Stimulated activated CD8-positive, alpha-beta memory T cell treated with anti-CD3 and anti-CD28 coated beads, Interleukin-15, amount 100 ng/mL, for 48 hours (primary cell): ENCODE measurements at places on chromosomes 1 and 21.

- DNase-seq = no peak
Observed at GRCh38 chr1:64090436-64090835, 113.0 kb upstream of the UBE2U start.

DNA sequence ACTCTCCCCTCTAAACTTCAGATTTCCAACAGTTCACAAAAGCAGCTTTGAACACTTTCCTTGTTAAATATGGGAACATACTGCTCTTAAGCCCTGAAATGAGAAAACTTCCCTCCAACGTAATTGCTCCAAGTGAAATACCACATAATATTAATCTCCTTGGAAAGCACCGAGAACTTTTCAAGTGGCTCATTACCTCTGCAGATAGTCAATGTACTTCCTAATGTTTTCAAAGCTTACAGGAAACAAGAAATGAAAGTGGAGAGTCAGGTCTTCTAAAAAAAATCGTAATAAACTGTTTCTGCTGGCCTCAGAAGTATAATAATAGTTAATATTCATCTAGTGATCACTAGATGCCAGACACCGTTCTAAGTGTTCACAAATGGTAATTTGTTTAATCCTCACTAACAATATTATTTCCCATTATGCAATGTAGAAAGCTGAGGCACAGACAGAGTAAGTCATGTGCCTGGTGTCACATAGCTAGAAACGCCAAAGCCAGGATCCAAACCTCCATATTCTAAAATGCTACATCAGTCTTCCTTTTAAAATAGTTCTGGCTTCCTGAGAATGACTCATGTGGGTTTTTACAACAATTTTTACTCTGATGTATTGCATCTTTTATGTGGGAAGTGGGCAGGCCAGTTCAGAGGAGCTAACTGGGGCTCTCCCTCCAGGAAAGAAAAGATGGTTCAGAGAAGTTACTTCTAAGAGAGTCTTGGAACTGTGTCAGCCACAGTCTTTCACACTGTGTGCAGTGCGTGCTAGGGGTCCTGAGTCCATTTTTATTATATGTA, 177.2 kb downstream of the PLPPR4 start:
- no peak for DNase-seq

GRCh38 chr1:117051224-117052064, 8.7 kb upstream of the TTF2 start:
- DNase-seq = no peak

GRCh38 chr1:68144856-68145255, 87.5 kb downstream of the WLS start:
- no peak for DNase-seq

DNA sequence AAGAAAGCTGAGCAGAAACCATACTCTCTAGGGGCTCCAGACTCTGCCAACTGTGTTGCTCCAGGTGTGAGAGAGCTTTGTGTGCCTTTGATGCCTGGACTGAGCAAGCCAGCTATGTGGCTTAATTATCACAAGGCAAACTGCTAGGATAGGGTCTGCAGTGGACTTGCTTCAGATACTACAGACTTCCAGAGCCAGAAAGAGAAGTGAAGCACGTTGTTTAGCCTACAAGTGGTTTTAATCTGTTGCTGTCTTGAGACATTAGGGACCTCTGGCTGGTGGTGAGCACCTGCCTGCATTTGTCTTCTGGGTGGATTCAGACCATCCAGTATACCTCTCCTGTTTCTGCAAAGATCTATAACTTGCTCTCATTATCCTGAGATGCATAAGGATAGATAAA, 353.4 kb upstream of the PLXNA2 start:
- DNase-seq = no peak

DNA sequence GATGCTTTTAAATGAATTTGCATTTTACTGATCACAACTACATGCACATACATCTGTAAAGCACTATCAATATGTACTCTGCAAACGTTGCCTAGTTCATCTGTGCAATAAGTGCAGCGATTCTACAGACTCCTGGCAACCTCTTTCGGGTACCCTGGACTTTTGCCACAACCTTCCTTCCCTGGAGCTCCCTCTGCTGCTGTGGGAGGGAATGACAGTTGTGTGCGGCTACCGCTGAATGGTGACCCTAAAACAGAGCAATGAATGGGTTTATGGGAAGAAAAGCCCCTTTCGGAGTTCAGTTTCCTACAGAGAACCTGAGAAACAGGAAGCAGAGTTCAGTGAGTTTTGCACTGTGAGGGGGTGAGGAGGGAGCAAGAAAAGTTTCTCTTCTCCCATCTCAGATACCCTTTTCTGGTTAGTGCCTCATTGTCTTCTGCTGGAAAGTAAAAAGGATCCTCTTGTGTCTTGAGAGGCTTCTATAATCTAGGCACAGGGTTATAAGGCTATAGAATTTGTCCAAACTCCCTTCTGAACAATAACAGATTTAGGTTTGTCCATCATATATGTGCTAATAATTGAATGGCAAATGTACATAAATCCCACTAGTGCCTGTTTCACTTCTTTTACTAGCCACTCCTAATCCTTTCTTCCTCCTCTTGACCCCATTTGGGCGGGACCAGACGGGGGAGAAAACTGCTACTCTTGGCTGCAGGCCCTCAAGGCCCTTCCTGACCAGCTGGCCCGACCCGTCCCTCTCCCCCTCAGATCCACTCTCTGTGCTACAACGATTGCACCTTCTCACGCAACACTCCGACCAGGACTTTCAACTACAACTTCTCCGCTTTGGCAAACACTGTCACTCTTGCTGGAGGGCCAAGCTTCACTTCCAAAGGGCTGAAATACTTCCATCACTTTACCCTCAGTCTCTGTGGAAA, 19.8 kb upstream of the SARS1 start:
- DNase-seq = no peak

DNA sequence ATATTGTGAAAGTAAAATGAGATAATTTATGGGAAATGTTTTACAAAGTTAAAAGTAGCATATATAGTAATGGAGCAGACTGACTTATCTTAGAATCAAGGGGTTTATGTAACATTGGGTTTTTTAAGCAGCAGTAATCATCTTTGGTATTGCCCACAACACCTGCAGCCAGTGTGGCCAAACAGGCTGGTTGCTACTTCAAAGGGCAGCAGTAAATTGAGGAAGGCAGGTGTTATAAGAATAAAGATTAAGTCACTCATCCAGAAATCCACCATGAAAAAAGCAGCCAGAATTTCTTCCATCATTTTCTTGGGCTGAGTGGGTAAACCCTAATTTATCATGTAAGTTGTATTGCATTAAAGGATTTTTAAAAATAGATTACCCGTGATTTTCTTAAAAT, 16.7 kb downstream of the DYNLT5 start:
- no peak for DNase-seq

DNA sequence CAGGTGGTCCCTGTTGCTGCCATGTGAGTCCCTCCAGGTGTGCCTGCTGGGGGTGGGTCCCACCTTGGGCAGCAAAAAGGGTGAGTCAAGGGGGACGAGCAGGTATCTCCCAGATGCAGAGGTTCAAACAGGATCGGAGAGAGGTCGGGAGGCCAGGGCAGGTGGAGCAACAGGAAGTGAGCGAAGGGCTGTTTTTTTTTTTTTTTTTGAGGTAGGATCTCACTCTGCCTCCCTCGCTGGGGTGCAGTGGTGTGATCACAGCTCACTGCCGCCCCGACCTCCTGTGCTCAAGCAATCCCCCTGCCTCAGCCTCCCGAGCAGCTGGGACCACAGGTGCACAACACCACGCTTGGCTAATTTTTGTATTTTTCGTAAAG, 39.4 kb downstream of the SLC2A7 start:
- DNase-seq = no peak

DNA sequence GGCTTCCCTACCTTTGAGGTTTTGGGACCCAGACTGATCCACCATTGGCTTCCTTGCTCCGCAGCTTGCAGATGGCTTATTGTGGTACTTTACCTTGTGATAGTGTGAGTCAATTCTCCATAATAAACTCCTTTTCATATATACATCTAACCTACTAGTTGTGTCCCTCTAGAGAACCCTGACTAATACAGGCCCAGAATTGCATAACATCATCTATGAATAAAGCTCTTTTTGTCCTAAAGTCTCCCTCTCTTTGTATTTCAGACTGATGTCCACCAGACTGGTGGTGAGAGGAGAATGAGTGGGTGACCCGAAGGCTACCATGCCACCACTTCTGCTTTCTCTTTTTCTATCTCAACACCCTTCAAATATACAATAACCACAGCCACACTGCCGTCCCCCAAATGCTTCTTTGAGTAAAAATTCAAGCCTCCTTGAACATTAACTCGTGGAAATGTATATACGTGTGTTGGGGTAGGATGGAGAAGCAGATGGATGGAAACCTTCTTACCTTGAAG, 265.7 kb downstream of the PTBP2 start:
- DNase-seq = no peak

DNA sequence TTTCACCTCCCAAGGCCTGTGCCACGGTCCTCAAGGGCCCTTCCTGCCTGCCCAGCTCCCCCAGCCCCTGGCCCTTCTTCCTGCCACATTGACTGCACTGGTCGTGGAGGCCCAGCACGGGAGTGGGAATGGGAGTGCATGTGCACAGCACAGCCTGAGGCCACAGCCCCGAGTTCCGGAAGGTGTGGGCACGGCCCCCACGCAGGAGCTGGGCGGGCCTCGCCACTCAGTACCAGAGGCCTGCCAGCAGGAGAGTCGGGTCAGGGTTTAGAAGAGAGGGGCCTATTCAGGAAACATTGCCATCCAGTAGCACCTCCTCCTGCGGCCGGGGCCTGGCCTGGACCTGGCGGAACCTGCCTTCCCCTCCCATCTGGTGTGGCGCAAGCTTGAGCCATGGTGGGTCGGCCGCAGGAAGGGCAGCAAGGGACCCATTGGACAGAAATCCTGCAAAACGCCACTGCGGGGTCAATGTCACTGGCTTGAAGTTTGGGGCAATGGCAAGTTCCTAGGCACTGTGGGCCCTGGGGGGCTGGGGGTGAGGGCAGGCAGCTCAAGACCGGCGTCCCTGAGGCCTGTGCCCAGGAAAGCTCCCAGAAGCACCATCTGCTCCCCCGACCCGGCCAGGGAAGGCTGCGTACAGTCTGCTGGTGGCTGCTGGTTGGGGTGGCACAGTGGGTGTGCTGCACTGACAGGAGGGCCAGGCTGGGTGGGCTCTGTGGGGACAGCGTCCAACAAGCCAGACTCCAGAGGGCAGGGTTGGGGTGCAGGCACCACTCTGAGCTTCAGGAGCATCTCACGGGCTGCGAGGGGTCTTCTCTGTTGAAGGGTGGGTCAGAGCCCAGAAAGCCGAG, 1.8 kb upstream of the TMEM52 start:
- no peak for DNase-seq

- no peak for DNase-seq
Observed at GRCh38 chr1:3369446-3370076, 84.9 kb upstream of the ARHGEF16 start.

GRCh38 chr1:25727635-25728286, 72.2 kb upstream of the SELENON start:
- no peak for DNase-seq

DNA sequence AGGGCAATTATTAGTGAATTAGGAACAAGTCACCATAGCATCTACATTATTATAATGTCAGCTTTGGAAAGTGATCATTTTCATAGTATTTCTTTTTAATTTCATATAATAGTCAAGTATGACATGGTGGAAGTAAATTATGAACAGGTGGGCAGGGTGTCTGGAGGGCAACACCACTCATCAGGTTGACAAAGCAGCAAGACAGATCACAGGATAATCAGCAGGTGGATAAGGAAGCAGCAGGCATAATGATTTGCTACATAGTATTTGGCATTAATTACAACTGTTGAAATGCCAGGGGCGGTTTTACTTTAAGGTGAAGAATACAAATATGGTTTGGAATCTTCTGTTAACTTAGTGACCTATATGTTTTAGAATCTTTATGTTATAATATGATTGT, 1342.2 kb downstream of the PLA2G4A start:
- DNase-seq = no peak

GRCh38 chr1:17121881-17122280, 2.6 kb upstream of the PADI2 start:
- no peak for DNase-seq

DNA sequence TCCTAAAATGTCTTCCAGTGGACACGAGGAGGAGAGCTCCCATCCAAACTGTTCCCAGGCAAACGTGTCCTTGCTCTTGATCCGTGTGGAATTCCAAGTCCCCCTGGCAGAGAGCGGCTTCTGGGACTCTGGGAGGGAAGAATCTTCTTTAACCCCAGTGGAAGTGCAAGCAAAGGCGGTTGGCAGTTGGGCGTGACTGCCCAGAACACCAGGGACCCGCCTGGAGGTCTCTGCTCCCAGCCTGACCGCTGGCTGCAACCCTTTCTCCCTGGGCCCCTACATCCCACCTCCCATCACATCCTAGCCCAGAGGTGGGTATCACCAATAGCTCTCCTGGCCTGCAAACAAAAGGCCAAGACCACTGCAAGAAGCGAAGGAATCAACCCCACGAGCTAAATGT, 17.8 kb downstream of the CASZ1 start:
- DNase-seq = no peak

- no peak for DNase-seq
Observed at GRCh38 chr1:6443339-6444115, 19.0 kb downstream of the ESPN start.

DNA sequence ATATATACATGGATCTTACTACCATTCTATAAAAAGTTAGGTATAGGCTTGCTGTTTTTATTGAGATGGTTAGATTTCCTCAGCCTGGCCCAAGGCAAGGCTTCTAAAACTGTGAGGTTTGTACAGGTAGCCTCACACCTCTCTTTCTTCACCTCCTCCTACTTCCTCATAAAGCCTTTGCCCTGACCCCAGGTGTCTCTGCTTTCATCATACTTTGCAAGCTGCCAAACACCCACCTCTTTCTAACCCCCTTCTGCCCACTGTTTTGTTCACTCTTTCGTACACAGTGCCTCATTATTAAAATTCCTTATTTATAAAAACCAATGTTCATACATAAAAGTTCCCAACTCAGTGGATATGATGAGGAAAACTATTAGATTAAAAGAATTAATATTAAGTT, 31.4 kb upstream of the SOAT1 start:
- DNase-seq = no peak

GRCh38 chr1:87185077-87185476, 143.6 kb upstream of the LMO4 start:
- no peak for DNase-seq

DNA sequence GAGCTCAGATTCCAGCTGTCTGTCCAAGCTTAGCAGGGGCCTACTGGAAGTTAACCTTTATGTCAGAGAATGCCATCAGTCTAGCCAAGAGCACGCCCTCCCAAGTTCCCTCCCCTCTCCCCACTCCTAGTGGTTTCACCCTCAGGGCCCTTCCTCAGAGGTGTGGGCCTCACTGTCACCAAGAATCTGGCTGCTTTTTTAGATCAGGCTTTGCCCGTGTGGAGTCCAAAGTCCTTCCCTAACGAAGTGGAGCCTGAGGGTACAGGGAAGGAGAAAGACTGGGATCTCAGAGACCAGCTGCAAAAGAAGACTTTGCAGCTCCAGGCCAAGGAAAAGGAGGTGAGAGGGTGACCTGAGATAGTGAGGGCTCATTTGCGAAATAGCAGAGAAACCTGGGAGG, 4.1 kb downstream of the C1orf74 start:
- DNase-seq = no peak
